CD4-positive, alpha-beta T cell treated with Interleukin-15 for 1 hour (primary cell): ENCODE measurements at places on chromosomes 2 and 18.

DNA sequence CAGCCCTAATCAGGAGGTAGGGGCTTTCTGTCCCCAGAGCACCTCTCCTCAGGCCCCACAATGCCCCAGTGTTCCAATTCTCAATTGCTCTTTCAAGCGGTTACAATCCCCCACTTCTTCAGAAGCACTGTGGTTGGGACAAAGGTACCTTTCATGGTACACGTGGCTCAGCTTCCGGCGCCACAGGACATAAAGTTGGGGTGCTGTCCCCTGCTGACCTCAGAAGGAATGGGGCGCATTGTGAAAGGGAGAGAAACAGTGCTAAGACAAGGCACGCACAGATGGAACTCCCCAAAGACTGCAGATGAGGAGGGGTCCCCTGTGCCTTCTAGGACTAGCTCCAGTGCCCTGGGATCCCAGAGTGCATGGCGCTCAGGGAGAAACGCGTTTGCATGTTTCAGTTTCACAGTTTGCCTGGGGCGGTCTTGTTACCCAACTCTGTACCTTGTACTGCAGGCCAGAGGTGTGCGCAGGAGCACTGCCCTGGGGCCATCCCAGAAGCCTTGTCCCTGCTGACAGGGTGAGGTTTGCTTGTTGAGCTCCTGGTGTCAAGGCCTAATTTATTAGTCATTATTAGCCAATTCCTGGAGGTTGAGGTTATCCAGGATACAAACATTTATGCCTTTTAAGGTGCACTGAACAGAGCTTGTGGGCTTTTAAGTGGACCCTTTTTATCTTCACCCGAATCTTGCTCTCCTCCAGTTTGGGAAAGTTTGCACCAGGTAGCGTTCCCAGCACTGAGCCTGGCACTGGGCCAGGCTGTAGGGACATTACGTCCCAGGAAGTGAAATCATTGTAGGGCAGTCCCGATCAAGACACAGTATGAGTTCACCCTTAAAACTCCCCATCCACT is 7.6 kb downstream of the CNDP1 start:
- DNase-seq = no peak

DNA sequence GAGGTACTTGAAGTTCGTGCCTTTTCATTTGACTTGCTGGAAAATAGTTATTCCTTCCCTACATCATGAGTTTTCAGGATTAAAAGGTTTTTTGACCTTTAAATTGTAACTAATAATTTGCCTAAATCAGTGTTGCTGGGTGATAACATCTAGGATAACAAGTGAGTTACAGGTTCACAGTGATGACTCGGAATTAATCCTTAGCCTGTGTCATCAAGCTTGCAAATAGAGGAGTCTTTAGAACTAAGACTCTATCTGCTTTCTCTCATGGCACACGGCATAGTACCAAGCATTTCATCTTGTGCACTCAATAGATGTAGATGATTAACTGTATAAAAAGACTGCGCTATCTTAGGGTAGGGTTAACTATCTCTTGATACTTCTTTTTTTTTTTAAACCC is 79.5 kb downstream of the CAMKMT start:
- DNase-seq = no peak

- DNase-seq = no peak
Measured at GRCh38 chr2:168025487-168026202, 221.8 kb downstream of the STK39 start.

- no peak for DNase-seq
Measured at GRCh38 chr2:64957109-64957903, 31.9 kb upstream of the SLC1A4 start.

GRCh38 chr2:175726223-175726622 is 275.8 kb downstream of the LNPK start:
- DNase-seq = no peak

DNA sequence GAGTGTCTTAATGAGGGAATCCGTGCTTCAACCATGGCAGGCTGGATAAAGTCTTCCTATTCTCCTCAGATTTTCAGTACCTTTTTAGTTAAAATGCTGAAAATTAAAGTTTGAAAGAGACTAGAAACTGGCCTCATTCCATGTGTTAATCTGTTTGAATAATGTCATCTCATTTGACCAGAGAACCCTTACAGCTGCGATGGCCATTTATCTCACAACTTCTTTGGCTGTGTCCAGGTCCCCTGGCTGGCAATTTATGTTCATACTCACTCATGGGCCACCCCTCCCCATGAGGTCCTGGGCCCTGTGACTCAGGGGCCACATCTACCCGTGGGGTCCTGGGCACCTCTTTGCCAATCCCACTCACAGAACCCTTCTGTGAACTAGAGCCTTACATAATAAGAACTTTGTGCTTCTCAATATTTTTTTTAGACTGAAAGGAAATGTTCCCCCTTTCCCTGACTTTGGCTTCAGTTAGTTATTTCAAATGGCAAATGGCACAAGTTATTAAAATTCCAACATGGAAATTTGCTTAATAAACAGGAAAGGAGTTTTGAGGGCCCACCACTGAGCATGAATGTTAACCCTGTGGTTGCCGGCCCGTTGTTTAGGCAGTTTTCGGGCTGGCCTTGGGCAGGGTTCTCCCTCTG is 134.6 kb downstream of the UXS1 start:
- no peak for DNase-seq

DNA sequence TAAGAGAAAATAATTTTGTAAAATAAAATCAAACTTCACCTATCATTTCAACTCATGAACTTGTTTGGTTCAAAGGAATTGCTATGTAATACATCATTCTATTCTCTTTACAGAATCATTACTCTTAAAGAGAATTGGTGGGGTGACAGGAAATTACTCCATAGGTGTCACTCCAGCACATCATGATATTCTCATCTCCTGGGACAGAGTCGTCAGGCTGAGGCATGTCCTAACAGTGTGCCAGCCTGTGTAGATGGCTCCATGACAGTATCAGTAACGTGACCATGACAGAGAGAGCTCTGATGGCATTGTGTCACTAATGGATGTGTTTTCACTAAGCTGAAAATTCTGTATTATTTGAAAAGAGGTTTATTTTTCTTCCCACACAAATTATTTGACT is 13.9 kb downstream of the SPATS2L start:
- DNase-seq = no peak

DNA sequence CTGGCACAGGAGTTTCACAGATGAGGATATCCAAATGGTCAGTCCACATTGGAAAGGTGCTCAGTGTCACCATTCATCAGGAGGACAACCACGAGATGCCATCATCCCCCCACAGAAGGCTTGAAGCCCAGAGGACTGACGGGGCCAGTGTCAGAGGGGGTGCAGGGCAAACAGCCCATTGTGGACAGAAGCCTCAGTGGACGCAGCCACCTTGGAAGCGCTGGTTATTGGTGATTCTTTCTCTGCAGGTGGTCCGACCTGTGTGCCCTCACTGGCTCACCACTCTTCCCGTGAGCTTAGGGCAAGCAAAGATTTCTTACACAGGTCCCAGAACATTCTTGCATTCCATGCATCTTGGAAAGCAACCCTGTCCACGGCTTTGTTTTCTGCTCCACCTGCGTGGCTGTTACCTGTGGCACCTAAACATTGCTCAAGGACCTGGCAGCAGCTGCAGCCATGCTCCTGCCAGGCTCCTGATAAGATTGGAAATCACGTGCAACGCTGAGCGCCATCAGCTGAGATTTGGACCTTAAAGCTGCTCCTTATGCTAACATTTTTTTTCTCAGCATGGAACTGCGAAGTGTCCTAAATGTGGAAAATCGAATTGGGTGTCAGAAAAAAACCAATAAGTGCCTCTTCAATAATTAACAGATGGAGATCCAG is 110.9 kb upstream of the CTDP1 start:
- DNase-seq = no peak
